Thyroid gland (tissue), 4 donors: ENCODE measurements at places on chromosomes 1 and 21. TPM values are rescaled to one million over a fixed set of nuclear protein-coding genes. Genes with fewer than 3 reads are reported as not detected.

DNA sequence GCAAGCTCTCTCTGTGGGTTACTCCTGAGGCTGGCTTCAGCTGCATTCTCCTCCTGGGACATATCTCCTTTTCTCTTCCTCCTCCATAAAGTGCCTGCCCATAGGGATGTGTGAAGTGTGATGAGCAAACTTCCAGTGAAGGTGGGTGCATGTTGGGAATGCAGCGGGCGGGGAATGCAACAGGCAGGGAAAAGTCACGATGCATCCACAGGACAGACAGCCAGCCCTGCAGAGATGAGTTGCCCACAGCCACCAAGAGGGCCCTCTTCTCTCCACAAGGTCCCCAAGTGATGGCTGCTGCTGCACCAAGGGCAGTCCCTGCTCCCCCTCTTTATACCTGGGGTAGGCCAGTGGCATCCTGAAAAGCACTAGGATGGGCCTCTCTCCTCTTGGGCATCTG, 33.6 kb upstream of the RNF187 start:
- H3K27me3 ChIP-seq, result no peaks in the 10 kb centered on the region
- H3K4me3 ChIP-seq, result no peak overlapping the region
- DNase-seq, result no peak
- H3K27ac ChIP-seq, result no peak overlapping the region
- no peaks in the 10 kb centered on the region for H3K36me3 ChIP-seq

DNA sequence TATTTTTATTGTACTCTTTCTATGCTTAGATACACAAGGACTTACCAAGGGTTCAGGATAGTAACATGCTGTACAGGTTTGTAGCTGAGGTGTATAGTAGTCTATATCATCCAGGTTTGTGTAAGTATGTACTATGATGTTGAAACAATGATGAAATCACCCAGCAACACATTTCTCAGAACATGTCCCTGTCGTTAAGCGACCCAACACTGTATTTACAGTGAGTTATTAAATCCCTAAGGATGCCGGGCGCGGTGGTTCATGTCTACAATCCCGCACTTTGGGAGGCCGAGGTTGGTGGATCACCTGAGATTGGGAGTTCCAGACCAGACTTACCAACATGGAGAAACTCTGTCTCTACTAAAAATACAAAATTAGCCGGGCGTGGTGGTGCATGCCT, 21.6 kb upstream of the RCOR3 start:
- H3K27ac ChIP-seq, result no peak overlapping the region
- DNase-seq, result no peak
- H3K4me1 ChIP-seq, result no peaks in the 10 kb centered on the region
- no peaks in the 10 kb centered on the region for H3K27me3 ChIP-seq

DNA sequence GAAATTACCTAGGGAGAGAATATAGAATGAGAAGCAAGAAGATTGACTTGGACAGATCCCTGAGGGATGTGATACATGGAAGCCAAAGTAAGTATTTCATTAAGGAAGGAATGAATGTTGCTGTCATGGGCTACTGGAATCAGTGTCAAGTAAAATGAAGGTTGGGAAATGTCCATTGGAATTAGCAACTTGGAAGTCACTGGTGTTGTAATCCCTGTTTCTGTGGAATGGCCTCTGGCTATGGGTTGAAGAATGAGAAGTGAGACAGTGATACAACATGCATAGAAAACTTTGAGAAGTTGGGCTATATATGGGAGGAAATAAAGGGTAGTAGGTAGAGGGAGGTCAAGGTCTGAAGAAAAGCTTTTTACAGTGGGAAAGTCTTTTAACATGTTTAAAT, 54.7 kb downstream of the CCDC18 start:
- no peak for DNase-seq
- H3K4me1 ChIP-seq, result no peaks in the 10 kb centered on the region
- H3K36me3 ChIP-seq, result no peaks in the 10 kb centered on the region
- no peak overlapping the region for H3K4me3 ChIP-seq
- no peak overlapping the region for H3K27ac ChIP-seq

DNA sequence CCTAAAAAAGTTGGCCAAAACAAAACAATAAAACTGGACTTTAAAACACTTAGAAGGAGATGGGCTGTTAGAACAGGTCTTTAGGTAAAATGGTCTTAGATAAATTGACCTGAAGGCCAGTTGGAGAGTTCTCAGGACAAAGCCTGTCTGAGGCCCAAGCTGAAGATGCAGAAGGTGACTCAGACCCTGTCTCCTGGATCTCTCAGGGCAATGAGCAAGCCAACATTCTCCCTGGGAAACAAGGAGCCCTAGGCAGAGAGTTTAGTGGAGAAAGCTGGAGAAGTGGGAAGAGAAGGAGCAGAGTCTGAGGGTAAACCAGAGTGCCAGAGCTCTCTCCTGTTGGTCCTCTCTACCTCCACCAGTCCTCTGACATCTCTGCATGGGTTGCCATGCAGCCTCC, 70.1 kb downstream of the FCRL5 start:
- no peak overlapping the region for H3K27ac ChIP-seq
- no peaks in the 10 kb centered on the region for H3K4me1 ChIP-seq
- no peak overlapping the region for H3K4me3 ChIP-seq
- no peaks in the 10 kb centered on the region for H3K27me3 ChIP-seq
- no peaks in the 10 kb centered on the region for H3K36me3 ChIP-seq

DNA sequence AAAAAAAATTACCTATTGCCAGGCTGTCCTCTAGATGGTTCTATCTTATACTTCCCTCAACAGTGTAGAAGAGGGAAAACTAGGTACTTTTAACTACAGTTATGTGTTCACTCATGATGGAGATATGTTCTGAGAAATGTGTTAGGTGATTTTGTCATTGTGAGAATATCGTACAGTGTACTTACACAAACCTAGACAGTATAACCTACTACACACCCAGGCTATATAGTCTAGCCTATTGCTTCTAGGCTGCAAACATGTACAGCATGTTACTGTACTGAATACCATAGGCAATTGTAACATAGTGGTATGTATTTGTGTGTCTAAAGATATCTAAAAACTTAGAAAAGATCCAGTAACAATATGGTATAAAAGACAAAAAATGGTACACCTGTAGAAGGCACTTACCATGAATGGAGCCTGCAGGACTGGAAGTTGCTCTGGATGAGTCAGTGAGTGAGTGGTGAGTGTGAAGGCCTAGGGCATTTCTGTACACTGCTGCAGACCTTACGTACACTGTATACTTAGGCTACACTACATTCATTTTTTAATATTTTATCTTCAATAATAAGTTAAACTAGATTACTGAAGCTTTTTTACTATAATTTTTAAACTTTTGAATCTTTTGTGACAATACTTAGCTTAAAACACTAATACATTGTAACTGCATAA, 13.2 kb downstream of the MGST3 start:
- no peak overlapping the region for H3K4me3 ChIP-seq
- no peak for DNase-seq
- peaks cover 61% of the 10 kb centered on the region for H3K4me1 ChIP-seq
- H3K27me3 ChIP-seq, result no peaks in the 10 kb centered on the region

DNA sequence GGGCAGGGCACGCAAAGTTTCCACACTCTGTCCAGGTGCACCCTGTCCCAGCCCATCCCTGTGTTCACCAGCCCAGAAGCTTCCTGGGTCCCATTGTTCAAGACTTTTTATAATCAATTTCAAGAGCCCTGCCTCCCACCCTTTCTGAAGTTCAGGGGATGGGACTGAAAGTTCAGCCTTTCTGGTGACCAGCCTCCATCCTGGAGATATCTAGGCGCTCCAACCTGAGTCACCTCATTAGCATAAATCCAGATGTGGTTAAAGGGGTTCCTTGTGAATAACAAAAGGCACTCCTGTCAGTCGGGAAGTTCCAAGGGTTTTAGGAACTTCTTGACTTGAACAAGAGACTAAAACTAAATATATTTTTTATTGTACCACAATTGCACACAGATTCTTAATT, 48.4 kb upstream of the RAP1A start:
- H3K27ac ChIP-seq, result peak overlapping the region; percentile 37
- no peaks in the 10 kb centered on the region for H3K27me3 ChIP-seq
- H3K4me3 ChIP-seq, result no peak overlapping the region
- no peaks in the 10 kb centered on the region for H3K36me3 ChIP-seq
- H3K4me1 ChIP-seq, result peaks cover 22% of the 10 kb centered on the region

The FAM131C gene
- 1.6 TPM for total RNA-seq

The SIM2 gene
- not detected for total RNA-seq

The C1orf185 gene
- not detected for total RNA-seq

The ADPRS gene
- 46.5 TPM for total RNA-seq

The MSH4 gene
- 0.40 TPM for total RNA-seq
